ENCODE measurements at places on chromosomes 2 and 18. TPM values are rescaled to one million over a fixed set of nuclear protein-coding genes. Genes with fewer than 3 reads are reported as not detected.

DNA sequence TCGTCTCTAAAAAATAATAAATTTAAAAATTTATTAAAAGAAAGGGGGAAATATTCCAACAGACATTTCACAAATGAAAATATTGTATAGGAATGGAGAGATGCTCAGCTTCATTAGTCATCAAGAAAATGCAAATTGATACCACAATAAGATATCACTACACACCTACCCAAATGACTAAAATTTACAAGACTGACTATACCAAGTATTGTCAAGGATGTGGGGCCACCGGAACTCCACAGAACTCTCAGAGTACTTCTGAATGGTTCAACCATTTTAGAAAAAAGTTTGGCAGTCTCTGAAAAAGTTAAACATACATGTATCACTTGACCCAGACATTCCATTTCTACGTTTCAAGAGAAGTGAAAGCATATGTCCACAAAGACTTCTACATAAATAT is 163.4 kb downstream of the EHBP1 start:
- DNase-seq, result no peak

- DNase-seq, result no peak
These were observed 342.1 kb downstream of the SLC4A3 start for GRCh38 chr2:219969508-219969907.

The SLC4A5 gene
- 2.8 TPM for total RNA-seq

DNA sequence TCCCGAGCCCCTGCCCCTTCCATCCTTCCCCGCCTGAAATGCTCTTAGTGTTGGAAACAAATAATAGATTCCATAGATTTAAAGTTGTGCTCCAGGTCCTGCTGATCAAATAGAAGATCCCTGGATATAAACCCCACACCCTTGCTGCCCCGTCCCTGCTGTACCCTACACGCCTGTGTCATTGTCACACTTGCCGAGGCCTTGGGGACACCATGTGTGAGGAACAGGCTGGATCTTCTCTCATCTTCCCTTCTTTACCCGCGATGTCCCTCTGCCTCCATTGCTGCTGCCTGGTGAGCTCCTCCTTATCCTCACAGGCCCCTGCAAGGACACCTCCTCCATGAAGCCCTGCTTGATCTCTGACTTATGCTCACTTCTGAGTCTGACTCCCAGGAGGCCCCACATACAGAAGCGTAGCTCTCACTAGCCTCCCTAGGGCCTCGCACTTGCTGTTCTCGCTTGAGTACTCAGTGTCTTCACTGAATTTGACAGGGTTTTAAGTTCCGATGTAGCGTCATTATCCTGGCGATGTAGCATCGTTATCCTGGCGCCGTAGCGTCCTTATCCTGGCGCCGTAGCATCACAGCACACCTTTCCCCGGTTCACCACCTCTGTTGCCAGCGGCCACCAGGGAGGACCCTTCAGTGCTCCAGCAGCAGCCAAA is 221.9 kb downstream of the NDUFA10 start:
- no peak for DNase-seq

DNA sequence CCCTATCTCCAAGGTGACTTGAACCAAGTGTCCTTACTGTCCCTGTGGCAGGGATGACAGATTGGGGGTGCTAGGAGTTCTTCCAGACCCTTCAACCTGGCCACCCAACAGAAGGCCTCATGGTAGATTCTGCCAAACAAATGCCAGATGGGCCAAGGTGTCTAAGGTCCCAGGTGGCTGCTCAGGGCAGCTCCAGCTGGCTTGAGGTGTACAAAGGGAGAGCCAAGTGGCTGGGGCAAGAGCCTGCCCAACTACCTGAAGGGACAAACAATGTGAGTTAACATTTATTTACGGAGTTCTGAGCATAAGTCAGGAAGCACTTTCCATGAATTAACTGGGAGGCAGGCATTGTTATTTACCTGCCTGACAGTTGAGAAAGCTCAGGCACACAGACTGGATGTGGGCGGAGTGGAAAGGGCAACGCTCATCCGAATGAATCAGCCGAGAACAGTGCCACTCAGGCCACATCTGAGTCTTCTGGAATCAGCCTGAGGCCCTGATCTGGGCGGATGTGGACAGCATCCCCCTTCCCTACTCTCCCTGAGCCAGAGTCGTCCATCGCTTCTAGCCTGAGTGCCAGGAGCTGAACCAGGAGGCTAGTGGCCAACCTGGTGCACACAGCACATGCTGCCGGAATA is 4.4 kb upstream of the KCNIP3 start:
- no peak for DNase-seq

DNA sequence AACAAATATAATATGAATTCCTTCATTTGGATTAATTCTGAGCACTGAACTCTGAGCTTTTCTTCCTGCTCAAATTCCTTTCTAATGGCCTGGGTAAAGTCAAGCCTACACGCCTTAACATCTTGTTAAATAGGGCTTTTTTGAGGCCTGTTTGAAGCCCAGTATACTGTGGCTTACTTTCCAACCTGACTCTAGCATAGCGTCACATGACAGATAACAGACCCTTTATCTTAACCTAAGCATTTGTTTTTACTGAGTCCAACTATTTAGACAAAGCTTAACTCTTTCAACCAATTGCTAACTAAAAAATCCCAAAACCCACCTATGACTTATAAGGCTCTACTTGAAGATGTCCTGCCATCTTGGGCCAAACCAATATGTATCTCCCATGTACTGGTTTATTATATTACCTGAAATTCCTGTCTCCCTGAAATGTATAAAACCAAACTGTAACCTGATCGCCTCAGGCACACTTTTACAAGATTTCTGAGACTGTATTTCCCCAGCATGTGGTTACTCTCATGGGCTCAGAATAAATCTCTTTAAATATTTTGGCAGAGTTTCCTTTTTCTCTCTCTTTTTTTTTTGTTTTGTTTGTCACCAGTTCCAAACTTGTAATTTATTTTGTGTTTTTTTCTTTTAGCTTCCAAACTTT is 271.1 kb upstream of the VWC2L start:
- DNase-seq, result no peak

- DNase-seq, result no peak
These were observed 56.7 kb downstream of the SDC1 start for GRCh38 chr2:20168048-20168726.

The SLC35G4 gene
- total RNA-seq, result not detected

Measured in activated CD8-positive, alpha-beta T cell treated with anti-CD3 and anti-CD28 coated beads, Interleukin-2, amount 10 ng/mL, durations not matched to agents 7 days and 5 days (primary cell).